ENCODE measurements at places on chromosomes 6 and 20.

DNA sequence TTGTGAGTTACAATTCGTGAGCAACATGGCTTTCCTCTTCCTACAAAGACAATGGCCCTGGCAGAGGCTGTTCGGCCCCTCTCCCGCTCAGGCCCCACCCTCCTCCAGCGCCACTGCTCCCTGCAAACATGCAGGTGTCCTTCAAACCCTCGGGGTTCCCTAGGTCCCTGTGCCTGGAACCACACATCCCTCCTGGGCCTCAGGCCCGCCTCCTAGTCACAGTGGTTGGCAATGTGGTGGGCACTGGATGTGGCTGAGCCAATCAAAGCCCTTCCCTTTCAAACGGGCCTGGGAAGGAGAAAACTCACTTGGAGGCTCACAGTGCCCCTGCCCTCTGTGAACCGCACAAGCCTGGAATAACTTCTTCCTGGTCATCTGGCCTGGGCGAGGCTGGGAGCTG is 147.2 kb downstream of the TFAP2C start:
- no peak for DNase-seq

- DNase-seq = no peak
Observed at GRCh38 chr20:10064611-10065010, 29.8 kb downstream of the ANKEF1 start.

- DNase-seq = no peak
Observed at GRCh38 chr6:3247255-3248146, 11.2 kb upstream of the PSMG4 start.

GRCh38 chr6:14791526-14791925 is 454.3 kb upstream of the JARID2 start:
- DNase-seq = no peak

- DNase-seq = no peak
Observed at GRCh38 chr6:1894954-1895353, 285.2 kb downstream of the FOXC1 start.

GRCh38 chr6:107116328-107116892 is 1.1 kb upstream of the BEND3 start:
- no peak for DNase-seq

DNA sequence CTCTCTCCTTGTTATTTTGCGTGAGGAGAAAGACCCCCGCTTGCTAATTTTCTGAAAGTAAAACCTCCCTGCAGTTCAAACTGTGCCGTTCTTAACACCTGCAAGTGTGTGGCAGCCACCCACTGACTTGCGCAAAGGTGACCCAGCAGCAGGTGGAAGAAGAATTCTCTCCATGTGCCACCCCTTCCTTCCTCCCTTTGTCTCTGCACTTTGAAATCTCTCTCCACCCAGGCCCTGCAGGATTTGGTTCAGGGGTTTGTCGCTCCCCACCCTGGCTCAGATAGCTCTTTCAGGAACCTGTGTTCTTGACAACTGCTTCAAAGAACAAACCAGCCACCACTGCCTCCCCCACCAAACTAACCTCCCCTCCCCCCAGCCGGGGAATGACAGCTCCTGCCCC is 41.4 kb downstream of the ZNF831 start:
- DNase-seq = no peak

DNA sequence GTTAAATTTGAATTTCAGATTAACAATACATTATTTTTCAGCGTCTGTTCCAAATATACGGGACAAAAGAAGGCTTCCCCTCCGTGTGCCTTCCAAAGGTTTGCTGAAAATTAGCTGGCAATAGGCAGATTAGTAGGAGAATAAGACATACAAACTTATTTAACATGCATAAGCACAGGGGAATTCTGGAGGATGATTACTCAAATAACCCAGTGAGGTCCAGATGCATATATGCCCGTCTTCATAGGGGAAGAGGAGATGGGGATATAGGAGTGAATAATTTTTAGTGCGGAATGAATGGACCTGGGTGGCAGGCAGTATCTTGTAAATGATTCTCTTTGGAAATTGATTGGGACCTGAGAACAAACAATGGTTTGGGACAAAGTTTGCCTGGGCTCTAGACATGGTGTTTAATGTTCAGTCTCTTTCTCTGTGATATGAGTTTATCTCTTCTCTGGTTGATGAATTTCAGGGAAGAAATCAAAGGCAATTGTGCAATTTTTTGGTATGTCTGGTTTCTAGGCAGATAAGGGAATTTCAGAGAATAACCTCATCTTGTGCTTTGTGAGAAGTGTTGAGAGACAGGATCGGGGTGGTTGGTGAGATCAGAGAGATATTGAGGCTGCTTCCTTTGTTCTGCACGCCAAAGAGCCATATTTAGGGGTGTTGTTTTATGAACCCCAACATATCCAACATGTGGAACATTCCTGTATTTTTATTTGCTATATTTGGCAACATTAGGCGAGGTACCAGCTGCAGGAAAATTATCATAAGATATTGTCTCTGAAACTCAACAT is 63.7 kb downstream of the MKKS start:
- DNase-seq = no peak

- DNase-seq = no peak
Observed at GRCh38 chr20:39699166-39699725, 737.1 kb downstream of the DHX35 start.

DNA sequence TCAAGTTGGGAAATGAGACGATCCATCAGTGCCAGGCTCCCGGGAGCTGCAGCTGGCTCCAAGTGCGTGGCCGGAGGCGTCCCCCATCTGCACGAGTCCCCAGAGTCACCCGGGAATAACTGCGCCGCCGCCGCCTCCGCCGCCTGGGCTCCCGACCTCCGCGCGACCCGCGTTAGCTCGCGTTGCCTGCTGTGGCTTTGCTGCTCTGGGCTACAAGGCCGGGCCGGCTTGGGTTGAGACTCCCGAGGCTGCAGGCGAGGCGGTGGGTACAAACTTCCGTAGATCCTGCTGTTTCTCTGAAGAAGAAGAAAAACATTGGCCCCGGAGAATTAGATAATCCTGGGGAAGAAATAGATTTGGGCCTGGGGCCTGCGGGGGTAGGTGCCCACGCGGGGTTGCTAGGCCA is 7.4 kb upstream of the LAMP5 start:
- DNase-seq = no peak

- DNase-seq = no peak
Observed at GRCh38 chr6:14959324-14959885, 286.5 kb upstream of the JARID2 start.

DNA sequence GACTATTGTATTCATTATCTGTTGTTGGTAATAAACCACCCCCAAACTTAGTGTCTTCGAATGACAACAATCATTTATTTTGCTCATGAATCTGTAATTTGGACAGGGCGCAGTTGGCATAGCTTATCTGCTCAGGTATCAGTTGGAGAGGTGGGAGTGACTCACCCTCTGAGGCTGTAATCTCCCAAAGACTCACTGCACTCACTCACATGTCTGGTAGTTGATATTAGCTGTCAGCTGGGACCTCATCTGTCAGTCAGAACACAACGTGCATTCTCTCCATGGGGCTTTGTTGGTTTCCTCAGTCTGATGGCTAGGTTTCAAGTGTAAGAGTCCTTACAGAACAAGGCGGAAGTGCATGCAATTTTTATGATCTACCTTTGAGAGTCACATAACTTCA is 219.0 kb upstream of the PRND start:
- DNase-seq = no peak

- DNase-seq = no peak
Observed at GRCh38 chr6:169019727-169020491, 233.7 kb downstream of the THBS2 start.

DNA sequence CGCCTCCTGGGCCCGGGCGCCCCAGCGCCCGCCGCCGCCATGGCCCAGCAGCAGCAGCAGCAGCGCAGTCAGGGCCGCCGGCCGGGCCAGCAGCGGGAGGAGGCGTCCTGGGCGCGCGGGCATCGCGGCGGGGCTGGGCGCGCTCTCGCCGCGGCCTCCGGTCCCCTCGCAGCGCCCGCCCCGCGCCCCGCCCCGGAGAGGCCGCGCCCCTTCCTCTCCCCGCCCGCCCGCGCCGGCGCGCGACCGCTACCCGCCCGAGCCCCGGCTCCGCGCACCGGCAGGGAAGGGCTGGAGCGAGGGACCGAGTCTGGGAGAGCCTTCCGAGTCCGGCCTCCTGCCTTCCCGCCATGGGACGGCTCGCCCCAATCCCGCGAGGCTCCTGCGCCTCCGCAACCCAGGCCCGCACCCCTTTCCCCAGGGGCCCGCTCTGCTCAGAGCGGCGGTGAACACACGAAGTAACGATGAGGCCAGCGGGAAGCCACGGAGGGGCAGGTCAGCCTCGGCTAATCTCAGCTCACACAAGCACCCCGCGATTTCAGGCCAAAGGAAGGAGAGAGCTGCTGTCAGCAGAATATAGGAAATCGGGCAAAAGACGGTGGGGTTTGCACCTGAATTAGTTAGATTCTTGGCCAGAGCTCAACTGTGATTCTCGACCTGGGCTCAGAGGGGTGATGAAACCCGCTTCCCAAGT is at the start of gene TXNDC5:
Gene TXNDC5 (minus strand): TSS at position 135 of the 691 bp plus-strand sequence. CDS start 12 bp downstream, at position 123.
- peak; percentile 33 for DNase-seq

- DNase-seq = no peak
Observed at GRCh38 chr20:4989570-4989969, 11.7 kb downstream of the SLC23A2 start.

DNA sequence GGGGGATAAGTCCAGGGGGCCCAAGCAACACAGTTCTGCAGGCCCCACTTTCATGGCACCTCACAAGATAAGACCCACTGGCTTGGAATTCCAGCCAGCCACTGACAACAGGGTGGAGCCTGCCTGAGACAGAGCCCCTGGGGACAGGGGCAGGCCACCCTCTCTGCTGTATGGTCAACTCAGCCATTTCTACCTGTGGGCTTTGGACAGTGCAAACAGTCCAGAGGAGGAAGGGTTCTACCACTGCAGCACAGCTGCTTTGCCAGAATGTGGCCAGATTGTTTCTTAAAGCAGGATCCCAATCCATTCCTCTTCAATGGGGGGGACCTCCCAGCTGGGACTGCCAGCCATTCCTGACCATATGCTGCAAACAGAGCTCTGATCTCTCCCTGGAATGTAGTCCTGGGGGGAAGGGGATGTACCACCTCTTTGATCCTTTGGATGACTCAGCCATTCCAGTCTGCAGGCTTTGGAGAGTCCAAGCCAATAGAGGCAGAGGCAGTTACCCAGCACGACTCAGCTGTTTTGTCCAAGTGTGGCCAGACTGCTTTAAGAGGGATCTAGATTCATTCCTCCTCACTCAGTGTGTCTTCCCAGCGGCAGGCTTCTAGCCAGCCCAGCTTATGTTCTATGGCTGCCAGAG is 842.2 kb downstream of the EPHA7 start:
- DNase-seq = no peak

DNA sequence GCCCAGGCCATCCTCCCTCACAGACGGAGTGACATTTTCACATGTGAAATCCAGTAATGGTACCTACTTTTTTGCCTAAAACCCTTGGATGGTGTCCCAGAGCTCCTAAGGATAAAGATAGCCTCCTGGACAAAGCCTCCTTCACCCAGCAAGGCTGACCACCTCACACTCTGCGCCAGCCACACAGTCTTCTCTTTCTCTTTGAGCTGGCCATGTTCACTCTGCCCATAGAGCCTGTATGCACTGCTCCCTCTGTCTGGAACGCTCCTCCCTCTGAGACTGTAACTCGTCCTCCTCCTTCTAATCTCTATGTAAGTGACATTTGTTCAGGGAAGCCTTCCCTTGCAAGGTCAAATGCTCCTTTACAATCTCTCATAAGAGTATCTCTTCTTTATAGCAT is 14.6 kb downstream of the TMEM151B start:
- DNase-seq = no peak

GRCh38 chr6:14995208-14995607 is 250.7 kb upstream of the JARID2 start:
- DNase-seq = no peak

All from effector CD8-positive, alpha-beta T cell (primary cell).